Activated B cell treated with CpG ODN at 0.5 μM for 24 hours (primary cell): ENCODE measurements at places on chromosomes 11 and 22. TPM values are rescaled to one million over a fixed set of nuclear protein-coding genes. Genes with fewer than 3 reads are reported as not detected.
A peak's percentile ranks its signal among the peaks of the same experiment; 100 is the strongest.

DNA sequence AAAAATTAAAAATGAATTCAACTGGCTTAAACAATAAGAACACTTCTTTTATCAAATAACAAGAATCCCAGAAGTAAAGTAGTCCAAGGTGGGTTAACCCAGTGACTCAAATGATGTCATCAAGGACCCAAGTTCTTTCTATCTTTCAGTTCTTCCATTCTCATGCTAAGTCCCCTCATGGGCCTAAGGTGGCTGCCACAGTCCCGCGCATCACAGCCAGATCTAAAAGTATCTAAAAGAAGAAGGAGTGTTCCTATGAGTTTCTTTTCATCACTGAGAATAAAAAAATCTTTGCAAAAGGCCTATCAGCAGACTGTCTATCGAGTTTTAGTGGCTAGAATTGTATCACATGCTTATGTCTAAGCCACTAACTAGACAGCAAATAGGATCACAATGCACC, 37.2 kb upstream of the LDLRAD3 start:
- no peaks in the 10 kb centered on the region for H3K4me1 ChIP-seq
- H3K4me3 ChIP-seq, result no peak overlapping the region
- H3K27me3 ChIP-seq, result peaks cover 5% of the 10 kb centered on the region
- H3K36me3 ChIP-seq, result no peaks in the 10 kb centered on the region
- no peak overlapping the region for H3K27ac ChIP-seq

Gene GAL3ST1
- total RNA-seq, result 0.27 TPM in 1 of 2 replicates, not detected in the other

Gene P4HA3
- not detected in 2 replicates for total RNA-seq

GRCh38 chr11:105236664-105237063, 97.1 kb upstream of the CARD18 start:
- peaks cover 3% of the 10 kb centered on the region for H3K27me3 ChIP-seq
- H3K27ac ChIP-seq, result no peak overlapping the region
- no peaks in the 10 kb centered on the region for H3K4me1 ChIP-seq
- no peak overlapping the region for H3K4me3 ChIP-seq

GRCh38 chr11:34240150-34240494, 117.7 kb downstream of the ABTB2 start:
- no peak for DNase-seq
- H3K36me3 ChIP-seq, result no peaks in the 10 kb centered on the region
- no peaks in the 10 kb centered on the region for H3K27me3 ChIP-seq
- H3K4me3 ChIP-seq, result peak overlapping the region; percentile 69
- H3K4me1 ChIP-seq, result peaks cover 85% of the 10 kb centered on the region

Gene INS
- total RNA-seq, result not detected in 2 replicates

Gene BTG4
- not detected in 2 replicates for total RNA-seq

GRCh38 chr11:70201882-70202861, 924 bp upstream of the FADD start:
- no peaks in the 10 kb centered on the region for H3K27me3 ChIP-seq
- peak overlapping the region; percentile 87 for H3K27ac ChIP-seq
- H3K36me3 ChIP-seq, result peaks cover 30% of the 10 kb centered on the region
- H3K4me3 ChIP-seq, result peak overlapping the region; percentile 87

DNA sequence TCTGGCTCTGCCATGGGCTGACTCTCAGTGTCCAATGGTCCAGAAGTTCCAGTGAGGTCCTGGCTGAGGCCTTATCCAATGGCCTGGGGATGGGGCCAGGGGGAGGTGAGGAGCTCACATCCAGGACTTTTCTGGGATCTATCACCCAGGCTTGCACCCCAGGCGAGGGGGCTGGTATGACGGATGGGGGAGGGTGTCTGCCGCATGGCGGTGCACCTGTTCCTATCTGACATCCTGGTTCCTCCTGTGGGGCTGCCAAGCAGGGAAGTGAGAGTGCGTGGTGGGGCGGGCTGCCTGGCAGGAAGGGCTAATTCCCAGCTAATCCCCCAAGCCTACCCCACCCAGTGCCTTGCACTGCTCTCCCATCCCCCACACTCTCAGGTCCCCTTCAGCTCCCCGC, 102.1 kb downstream of the NECTIN1 start:
- no peak overlapping the region for H3K4me3 ChIP-seq
- no peak for DNase-seq
- H3K4me1 ChIP-seq, result no peaks in the 10 kb centered on the region
- peaks cover 18% of the 10 kb centered on the region for H3K27me3 ChIP-seq

- H3K27ac ChIP-seq, result no peak overlapping the region
- DNase-seq, result no peak
- no peaks in the 10 kb centered on the region for H3K27me3 ChIP-seq
- peak overlapping the region; percentile 3 for H3K4me3 ChIP-seq
- no peaks in the 10 kb centered on the region for H3K36me3 ChIP-seq
- peaks cover 59% of the 10 kb centered on the region for H3K4me1 ChIP-seq
Observed at GRCh38 chr22:24512043-24512442, 16.9 kb downstream of the UPB1 start.

DNA sequence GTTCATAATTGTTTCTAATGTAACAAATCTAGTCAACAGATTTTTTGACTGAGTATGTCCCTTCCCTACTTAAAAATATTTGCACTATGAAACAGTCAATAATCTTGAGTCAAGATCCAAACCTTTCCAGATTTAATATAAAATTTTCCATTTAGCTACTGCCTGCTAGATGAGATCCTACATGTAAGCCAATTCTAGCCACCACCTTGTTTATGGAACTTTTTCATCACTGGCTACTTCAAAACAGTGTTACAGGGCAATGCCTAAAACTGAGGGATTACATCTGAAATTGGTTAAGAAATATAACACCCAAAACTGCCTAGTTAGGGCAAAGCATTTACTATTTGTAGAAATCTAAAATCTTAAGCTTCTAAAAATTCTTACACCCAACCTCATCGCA, 10.5 kb upstream of the FUT4 start:
- H3K27me3 ChIP-seq, result peaks cover 29% of the 10 kb centered on the region
- no peaks in the 10 kb centered on the region for H3K4me1 ChIP-seq
- no peak overlapping the region for H3K4me3 ChIP-seq
